ENCODE measurements at places on chromosomes 4 and X. TPM values are rescaled to one million over a fixed set of nuclear protein-coding genes. Genes with fewer than 3 reads are reported as not detected.
A peak's percentile ranks its signal among the peaks of the same experiment; 100 is the strongest.

DNA sequence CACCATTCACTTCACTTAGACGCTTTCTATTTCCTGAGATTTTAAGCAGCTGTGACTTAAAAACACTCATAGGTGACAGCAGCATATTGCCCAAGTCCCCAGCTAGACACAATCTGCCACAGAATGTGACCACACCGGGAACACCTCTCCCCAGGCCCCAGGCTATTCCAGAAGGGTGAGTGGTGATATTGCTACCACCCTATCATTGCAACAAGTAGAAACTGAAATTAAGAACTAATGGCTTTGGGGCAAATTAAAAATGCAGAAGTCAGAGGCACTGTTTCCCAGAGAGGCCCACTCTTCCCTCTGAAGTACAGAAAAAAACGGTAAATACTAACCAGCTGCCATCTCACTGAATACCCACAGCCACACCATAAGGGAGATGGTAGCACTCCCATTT lies 35.0 kb downstream of the QDPR start:
- H3K4me1 ChIP-seq, result no peaks in the 10 kb centered on the region
- H3K4me3 ChIP-seq, result no peak overlapping the region
- H3K27me3 ChIP-seq, result no peaks in the 10 kb centered on the region
- H3K27ac ChIP-seq, result no peak overlapping the region
- DNase-seq, result no peak

DNA sequence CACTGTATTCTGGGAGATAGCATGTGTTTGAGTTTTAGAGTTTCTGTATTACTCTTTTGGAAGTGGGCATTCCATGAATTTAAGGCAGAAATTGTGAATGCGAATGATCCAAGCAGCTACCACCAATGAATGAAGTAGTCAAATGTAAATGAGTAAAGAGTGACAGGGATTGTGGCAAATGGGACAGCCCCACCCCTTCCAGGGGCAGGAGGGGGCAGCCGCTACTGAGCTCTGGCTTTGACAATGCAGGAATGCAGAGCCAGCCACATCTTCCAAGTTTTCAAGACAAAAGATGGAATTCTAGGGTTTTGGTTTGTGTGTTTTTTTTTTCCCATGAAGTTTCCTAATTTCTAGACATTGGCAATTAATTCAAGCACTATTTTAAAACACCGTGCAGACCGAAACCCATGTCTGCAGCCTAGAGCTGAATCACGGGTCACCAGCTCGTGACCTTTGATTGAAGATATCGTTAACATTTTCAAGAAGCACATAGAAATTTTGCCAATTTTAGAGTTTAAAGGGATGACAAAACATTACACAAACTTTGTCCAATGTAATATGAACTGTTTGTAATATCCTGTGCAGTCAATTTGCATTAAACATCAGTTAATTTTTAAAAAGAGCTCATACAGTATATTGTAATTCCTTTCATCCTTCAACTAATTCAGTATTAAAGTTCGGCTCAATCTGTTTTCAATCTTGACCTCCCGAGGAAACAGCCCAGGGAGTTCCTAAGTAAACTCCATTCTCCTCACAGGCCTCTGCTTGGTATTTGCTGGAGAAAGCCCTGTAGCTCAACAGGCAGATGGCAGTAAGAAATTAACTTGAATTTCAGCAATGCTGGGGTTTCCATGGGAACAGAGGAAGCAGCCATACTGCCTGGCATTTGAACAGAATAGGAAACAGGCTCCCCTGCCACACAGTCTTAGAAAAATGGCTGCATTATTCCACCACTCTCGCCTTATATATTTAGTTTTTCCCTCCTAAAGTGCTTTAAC lies 83.4 kb downstream of the UCHL1 start:
- no peak overlapping the region for H3K4me3 ChIP-seq
- no peak overlapping the region for H3K27ac ChIP-seq
- no peaks in the 10 kb centered on the region for H3K4me1 ChIP-seq
- no peaks in the 10 kb centered on the region for H3K36me3 ChIP-seq

DNA sequence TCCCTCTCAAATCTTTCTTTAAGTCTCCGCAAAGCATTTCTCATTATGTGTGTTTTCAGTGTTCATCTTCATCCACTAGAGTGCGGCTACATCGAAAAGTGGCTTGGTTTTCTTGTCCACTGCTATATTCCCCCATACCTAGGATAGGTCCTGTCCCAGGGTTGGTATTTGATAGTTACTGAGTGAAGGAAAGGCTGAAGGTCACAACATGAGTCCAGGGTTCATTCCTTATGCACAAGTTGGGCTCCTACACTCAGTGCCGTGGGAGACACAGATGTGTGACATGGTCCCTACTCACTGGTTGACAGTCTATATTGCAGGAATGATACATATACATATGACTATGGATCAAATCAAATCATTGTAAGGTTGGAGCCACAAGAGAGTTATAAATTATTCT lies 55.4 kb upstream of the RELL1 start:
- H3K36me3 ChIP-seq, result no peaks in the 10 kb centered on the region
- no peak overlapping the region for H3K4me3 ChIP-seq
- H3K27ac ChIP-seq, result no peak overlapping the region
- DNase-seq, result no peak
- H3K4me1 ChIP-seq, result no peaks in the 10 kb centered on the region

Gene SNX25
- 74.7 TPM for total RNA-seq

- no peak overlapping the region for H3K27ac ChIP-seq
- H3K4me3 ChIP-seq, result no peak overlapping the region
- DNase-seq, result no peak
- H3K36me3 ChIP-seq, result no peaks in the 10 kb centered on the region
- H3K27me3 ChIP-seq, result no peaks in the 10 kb centered on the region
- H3K4me1 ChIP-seq, result no peaks in the 10 kb centered on the region
Measured at GRCh38 chrX:20421697-20422096, 155.0 kb upstream of the RPS6KA3 start.

GRCh38 chr4:16896881-16897750 lies 1.3 kb downstream of the LDB2 start:
- peaks cover 14% of the 10 kb centered on the region for H3K4me1 ChIP-seq
- no peaks in the 10 kb centered on the region for H3K27me3 ChIP-seq
- peak overlapping the region; percentile 73 for H3K27ac ChIP-seq
- peak overlapping the region; percentile 58 for H3K4me3 ChIP-seq
- no peaks in the 10 kb centered on the region for H3K36me3 ChIP-seq

DNA sequence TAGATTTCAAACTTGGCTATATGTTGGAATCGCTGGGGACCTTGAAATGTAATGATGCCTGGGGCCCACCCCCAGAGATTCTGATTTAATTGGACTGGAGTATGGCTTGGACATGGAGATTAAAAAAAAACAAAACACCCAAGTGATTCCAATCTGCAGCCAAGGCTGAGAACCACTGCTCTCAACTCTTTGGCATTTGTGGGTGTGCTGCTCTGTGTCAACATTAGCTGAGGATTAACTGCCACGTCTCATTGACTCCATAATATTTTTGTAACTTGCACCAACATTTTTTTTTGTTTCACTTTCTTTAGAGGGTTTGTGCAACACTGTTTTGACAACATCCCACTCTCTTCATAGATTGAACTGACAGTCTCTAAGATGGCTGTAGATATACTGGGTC lies 41.1 kb upstream of the PDK3 start:
- DNase-seq, result no peak
- H3K4me3 ChIP-seq, result no peak overlapping the region
- no peaks in the 10 kb centered on the region for H3K27me3 ChIP-seq
- no peak overlapping the region for H3K27ac ChIP-seq
- no peaks in the 10 kb centered on the region for H3K4me1 ChIP-seq

Gene SLC2A9
- 25.2 TPM for total RNA-seq

Gene USP17L27
- not detected for total RNA-seq

GRCh38 chrX:12843668-12844279 lies 23.1 kb upstream of the TLR7 start:
- H3K36me3 ChIP-seq, result no peaks in the 10 kb centered on the region
- no peak for DNase-seq
- no peaks in the 10 kb centered on the region for H3K27me3 ChIP-seq

DNA sequence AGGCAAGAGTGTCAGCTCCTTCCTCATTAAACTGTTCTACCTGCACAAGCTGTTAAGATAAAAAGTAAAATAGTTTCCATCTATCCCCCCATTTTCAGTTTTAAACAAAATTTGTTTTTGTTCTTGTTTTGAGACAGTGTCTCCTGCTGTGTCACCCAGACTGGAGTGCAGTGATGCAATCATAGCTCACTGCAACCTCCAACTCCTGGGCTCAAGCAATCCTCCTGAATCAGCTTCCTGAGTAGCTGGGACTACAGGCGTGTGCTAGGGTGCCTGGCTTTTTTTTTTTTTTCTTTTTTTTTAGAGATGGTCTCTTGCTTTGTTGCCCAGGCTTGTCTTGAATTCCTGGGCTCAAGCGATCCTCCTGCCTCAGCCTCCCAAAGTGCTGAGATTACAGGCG lies 105.4 kb downstream of the HS6ST2 start:
- no peak overlapping the region for H3K27ac ChIP-seq
- H3K4me3 ChIP-seq, result no peak overlapping the region
- no peaks in the 10 kb centered on the region for H3K36me3 ChIP-seq
- no peaks in the 10 kb centered on the region for H3K4me1 ChIP-seq
- DNase-seq, result no peak
- no peaks in the 10 kb centered on the region for H3K27me3 ChIP-seq

Gene SHROOM2
- 9.3 TPM for total RNA-seq

DNA sequence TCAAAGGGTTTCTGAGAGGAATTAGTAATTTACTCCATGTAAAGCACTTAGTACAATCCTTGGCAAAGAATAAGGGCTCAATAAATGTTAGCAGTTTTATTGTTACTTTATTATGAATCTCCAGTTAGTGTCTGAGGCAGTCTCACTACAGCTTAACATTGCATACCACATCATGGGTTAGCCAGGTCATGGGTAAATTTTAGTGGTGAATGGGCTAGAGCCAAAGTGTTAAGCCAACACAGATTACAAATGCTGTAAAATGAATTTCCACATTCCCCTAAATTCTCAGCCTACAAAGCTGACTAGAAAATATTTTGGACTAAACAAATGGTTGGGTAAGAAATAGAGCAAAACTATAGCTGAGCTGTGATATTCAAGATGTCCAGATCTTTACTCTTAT lies 72.4 kb downstream of the NRK start:
- H3K27ac ChIP-seq, result no peak overlapping the region
- no peaks in the 10 kb centered on the region for H3K27me3 ChIP-seq
- H3K4me1 ChIP-seq, result no peaks in the 10 kb centered on the region
- no peak for DNase-seq

Gene TDO2
- 1.4 TPM for total RNA-seq

Gene FRYL
- total RNA-seq, result 85.0 TPM

DNA sequence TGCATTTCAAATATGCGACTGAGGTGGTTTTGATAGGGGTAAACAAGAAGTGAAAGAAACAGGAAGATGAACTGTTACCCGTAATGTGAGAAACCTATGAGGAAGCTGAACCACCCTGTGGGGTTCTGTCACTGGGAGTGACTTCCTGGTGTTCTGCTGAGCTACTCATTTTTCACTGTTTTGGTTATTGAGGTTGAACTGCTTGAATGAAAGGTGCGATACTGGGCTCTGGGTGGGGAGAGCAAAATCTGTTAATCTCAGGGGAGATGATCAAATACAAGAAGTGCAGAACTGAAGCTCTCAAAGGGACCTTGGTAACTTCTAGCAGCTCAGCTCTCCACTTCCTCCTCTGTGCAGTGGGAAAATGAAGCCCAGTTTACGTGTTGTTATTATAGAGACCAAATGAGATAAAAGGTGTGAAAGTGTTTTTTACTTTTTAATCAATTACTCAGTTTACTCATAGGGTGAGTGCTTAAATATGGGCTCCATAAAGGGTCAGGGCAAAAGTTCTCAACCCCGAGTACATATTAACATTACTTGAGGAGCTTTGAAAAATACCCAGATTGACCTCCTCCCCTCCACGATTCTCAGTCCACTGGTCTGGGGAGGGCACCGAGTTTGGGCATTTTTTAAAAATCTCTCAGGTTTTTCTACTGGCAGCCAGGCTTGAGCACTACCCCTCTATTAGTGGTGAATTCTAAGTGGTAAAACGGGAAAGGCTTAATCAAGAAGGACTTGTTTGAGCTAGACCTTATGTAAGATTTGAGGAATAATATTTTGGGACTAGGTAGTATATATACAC lies 66.7 kb downstream of the COQ2 start:
- no peaks in the 10 kb centered on the region for H3K27me3 ChIP-seq
- no peak overlapping the region for H3K4me3 ChIP-seq

Gene P2RY8
- 3.0 TPM for total RNA-seq

DNA sequence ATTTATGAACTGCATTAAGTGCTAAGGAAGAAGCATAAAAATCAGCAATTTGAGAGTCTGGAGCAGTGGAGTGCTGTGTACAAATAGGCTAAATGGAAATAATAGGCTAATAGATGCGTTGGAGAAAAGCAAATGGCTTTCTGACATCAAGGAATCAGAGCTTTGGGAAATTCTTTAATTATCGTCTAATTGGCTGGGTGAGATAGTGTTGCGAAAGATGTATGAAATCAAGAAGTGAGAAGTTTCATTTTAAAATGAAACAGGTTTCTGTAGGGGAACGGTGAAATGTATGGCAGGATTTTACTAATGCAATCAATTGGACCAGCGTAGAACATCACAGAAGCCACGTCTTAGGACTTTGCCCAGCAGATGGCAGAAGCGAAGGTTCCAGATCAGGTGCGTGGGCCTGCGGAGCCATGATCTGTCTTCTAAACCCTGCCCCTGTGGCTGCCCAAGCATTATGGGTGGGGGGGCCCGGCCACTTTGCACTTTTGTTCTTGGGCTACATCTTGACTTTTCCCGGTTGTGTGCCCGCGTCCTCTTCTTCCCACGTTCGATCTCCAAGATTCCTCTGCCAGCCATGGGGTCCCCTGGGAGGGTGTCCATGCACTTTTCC lies 118.5 kb upstream of the SHISA3 start:
- H3K27ac ChIP-seq, result no peak overlapping the region
- no peaks in the 10 kb centered on the region for H3K4me1 ChIP-seq
- no peak for DNase-seq
- no peak overlapping the region for H3K4me3 ChIP-seq

- H3K27ac ChIP-seq, result no peak overlapping the region
- no peak overlapping the region for H3K4me3 ChIP-seq
- no peaks in the 10 kb centered on the region for H3K27me3 ChIP-seq
- no peaks in the 10 kb centered on the region for H3K36me3 ChIP-seq
- no peaks in the 10 kb centered on the region for H3K4me1 ChIP-seq
Measured at GRCh38 chr4:15956179-15956850, 6.7 kb downstream of the FGFBP2 start.

GRCh38 chr4:1315306-1315705 lies 25.6 kb downstream of the MAEA start:
- peaks cover 72% of the 10 kb centered on the region for H3K36me3 ChIP-seq
- no peak overlapping the region for H3K4me3 ChIP-seq
- DNase-seq, result no peak
- H3K27ac ChIP-seq, result no peak overlapping the region
- no peaks in the 10 kb centered on the region for H3K27me3 ChIP-seq
- H3K4me1 ChIP-seq, result peaks cover 7% of the 10 kb centered on the region

DNA sequence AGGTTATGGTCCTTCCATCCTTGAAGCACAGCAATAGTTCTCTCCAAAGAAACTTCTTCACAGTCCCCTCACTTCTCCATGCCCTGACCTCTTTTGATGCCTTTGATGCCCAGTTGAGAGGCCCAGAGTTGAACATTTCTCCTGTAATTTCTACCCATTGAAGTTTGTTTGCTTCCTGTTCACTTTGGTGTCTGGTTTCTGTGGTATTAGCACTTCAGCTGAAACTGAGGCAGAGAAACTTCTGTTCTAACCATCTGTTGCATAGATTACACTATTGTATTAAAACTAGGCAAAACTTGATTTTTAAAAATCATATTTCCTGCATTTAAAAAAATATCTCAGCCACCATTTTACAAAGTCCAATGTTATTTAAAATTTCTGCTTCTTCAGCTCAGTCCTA lies 89.8 kb upstream of the ADGRG2 start:
- no peak for DNase-seq
- H3K27ac ChIP-seq, result no peak overlapping the region
- no peaks in the 10 kb centered on the region for H3K4me1 ChIP-seq
- H3K27me3 ChIP-seq, result no peaks in the 10 kb centered on the region
- H3K36me3 ChIP-seq, result no peaks in the 10 kb centered on the region

- peak; percentile 28 for DNase-seq
- H3K4me3 ChIP-seq, result no peak overlapping the region
Measured at GRCh38 chr4:177862541-177863176, 420.4 kb upstream of the AGA start.

Data from lower lobe of right lung (tissue), 2 donors.